ENCODE measurements at places on chromosomes 6 and 20.

GRCh38 chr6:124924333-124924759 lies 37.9 kb upstream of the RNF217 start:
- DNase-seq: no peak

- DNase-seq: no peak
Measured at GRCh38 chr6:156980948-156981347, 203.8 kb downstream of the ARID1B start.

- DNase-seq: no peak
Measured at GRCh38 chr6:143125864-143126573, 65.3 kb downstream of the AIG1 start.

DNA sequence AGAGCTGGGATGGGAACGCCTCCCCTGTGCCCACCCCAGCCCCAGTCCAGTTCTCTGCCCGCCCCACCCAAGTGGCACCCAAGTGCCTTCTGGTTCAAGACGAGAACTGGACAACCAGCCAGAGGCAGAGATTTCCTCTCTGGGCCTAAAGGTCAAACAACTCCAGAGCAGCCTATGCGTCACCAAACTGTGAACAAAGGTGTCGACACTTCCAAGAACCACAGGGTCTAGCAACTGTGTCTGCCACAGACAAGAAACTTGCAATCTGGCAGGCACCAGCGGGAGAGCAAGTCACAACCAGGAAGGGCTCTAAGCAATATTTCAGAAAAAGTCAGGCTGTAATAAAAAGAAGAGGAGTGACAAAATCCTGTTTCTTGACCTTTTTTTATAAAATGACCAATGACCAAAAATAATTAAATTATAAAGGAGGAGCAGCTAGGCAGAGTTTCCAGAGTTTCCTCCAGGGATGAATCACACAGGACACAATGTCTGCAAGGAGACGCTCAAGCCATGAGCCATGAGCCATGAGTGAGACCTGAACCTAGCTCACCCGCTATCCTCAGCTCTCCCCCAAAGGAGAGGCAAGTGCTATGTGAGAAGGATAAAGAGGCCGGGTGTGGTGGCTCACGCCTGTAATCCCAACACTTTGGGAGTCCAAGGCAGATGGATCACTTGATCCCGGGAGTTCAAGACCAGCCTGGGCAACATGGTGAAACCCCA lies 11.1 kb downstream of the EDEM2 start:
- no peak for DNase-seq

- DNase-seq: no peak
Measured at GRCh38 chr6:113662093-113662665, 195.0 kb upstream of the MARCKS start.

GRCh38 chr6:68127074-68127473 lies 508.0 kb upstream of the ADGRB3 start:
- no peak for DNase-seq

Data from GM13977 (cell line).